ENCODE measurements at places on chromosomes 12 and 14.

DNA sequence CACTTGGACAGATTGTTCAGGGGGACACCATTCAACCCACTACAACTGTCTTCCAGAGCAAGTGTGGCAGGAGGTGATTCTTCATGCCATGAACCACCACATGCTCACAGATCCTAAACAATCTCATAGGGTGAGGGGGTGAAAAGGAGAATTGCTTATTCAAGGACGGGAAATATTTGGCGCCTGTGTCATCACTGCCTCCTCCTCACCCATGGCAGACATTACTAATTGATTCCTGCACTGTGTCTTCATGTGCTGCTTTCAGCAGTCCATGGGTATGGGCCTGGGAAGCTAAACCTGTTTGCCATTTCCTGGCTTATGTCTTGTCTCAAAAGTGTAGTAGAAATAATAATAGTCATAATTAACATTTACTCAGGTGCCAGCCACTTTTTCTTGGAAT is 31.3 kb downstream of the MMAB start:
- DNase-seq, result no peak

- DNase-seq, result no peak
These were observed 32.9 kb upstream of the SPTLC2 start for GRCh38 chr14:77649326-77649725.

DNA sequence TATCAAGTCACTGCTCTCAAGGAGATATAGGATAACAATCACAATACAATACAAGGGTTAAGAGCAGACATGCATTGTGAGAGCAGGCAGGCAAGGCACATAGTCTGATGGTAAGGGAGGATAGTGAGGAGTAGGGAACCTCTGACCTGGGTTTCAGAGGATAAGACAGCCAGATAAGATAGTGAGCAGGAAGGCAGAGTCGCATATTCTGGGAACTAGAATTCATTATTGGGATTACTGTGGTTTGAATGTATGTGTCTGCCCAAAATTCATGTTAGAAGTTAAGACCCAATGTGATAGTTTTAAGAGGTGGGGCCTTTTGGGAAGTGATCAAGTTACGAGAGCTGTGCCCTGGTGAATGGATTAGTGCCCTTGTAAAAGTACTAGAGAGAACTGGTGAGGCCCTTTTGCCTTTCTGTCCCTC is 14.4 kb upstream of the ATF1 start:
- no peak for DNase-seq

GRCh38 chr14:104549536-104550339 is 29.8 kb upstream of the C14orf180 start:
- DNase-seq, result no peak

GRCh38 chr14:68612049-68612448 is 180.8 kb downstream of the ZFP36L1 start:
- no peak for DNase-seq

DNA sequence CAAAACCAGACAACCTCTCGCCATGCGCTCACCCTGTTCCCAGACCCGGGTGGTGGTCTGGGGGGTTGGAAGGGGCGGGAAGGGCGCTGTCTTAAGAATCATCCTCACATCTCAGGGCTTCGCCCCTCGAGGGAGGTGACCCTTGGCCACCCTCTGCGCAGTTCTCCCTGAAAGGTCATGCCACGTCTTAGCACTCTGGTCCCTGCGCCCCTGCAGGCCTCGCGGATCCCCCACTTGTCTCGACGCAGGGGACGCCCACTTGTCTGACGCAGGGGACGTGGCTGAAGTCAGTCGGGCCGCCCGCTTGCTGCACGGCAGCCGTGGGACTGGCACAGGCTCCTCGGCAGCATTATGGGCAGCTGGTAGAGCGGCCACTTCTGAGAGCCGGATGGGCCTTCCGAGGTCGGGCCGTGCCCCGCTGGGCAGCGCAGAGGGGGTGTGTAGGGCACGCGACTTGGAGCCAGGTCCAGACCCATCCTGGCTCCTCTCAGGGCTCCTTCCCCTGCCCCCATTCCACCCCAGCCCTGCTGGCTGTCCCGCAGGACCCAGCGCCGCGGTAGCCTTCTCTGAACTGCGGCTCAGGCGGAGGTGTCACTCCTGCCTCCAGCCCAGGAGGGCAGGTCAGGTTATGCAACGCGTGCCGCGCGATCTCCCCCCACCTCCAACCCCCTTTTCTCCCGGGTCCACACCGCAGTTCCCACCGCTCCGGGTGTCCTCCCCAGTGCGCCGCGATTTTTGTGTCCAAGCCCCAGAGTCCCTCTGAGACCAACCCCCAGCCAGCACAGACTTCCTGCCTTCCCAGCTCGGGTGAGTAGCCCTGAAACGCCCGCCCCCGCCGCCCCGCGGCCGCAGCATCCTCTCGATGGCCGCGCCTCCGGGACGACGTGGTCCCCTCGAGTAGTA is 40.9 kb upstream of the CAPRIN2 start:
- DNase-seq, result peak; percentile 40

DNA sequence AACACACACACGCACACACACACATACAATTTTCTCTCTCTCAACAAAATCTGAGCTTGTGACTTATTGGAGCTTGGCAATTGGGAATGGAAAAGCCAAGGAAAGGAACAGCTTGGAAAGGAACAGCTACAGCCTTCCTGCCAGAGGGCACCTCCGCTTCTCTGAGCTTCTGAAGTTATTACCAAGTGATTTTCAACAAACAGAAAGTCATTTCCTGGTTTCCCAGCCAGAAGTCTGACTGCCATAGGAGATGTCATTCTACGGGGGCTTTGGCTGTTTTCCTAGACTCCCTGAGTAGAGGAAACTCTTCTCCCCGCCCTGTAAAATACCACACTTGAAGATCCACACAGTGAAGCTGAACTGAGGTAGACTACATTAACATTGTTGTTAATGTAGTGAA is 198.3 kb downstream of the CFAP54 start:
- DNase-seq, result no peak

DNA sequence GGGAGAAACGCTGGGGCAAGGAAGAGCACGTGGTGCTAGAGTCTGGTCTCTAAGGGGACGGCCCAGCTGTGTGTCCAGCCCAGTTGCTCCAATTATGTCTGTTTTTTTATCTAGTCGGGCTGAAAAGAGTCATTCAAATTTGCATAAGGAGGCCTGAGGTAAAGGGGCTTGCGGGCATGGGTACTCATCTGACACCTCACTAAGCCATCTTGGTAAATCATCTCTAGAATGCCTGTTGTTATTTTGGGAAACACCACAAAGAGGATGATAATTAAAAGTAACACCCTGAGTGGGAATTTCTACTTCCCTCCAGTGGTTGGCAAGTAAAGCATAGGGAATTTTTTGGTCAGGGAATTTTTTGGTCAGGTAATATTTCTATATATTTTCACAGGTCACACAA is 196.1 kb upstream of the ALG10B start:
- no peak for DNase-seq

GRCh38 chr12:110858848-110859247 is 12.1 kb downstream of the CCDC63 start:
- no peak for DNase-seq

- DNase-seq, result no peak
These were observed 5.9 kb downstream of the DDHD1 start for GRCh38 chr14:53147208-53147607.

- no peak for DNase-seq
These were observed 12.9 kb upstream of the RNASE12 start for GRCh38 chr14:20603813-20604690.

- no peak for DNase-seq
These were observed 25.5 kb upstream of the P2RX4 start for GRCh38 chr12:121184425-121184824.

- peak; percentile 54 for DNase-seq
These were observed 841 bp downstream of the CALM1 start for GRCh38 chr14:90397425-90398314.

- no peak for DNase-seq
These were observed 300.8 kb upstream of the NOS1 start for GRCh38 chr12:117662220-117662619.

All from stimulated activated CD4-positive, alpha-beta T cell treated with anti-CD3 and anti-CD28 coated beads, Interleukin-2, amount 100 ng/mL, for 48 hours (primary cell).